ENCODE measurements at places on chromosomes 3 and 15. TPM values are rescaled to one million over a fixed set of nuclear protein-coding genes. Genes with fewer than 3 reads are reported as not detected.

Gene IL12A
- total RNA-seq, result 3.0 TPM

Gene PLAAT1
- 3.9 TPM for total RNA-seq

- no peaks in the 10 kb centered on the region for H3K27me3 ChIP-seq
- H3K27ac ChIP-seq, result no peak overlapping the region
- H3K36me3 ChIP-seq, result no peaks in the 10 kb centered on the region
- H3K4me3 ChIP-seq, result no peak overlapping the region
- DNase-seq, result no peak
Observed at GRCh38 chr3:178139116-178139515, 397.1 kb upstream of the KCNMB2 start.

GRCh38 chr15:80835336-80835735, 56.2 kb downstream of the CEMIP start:
- H3K36me3 ChIP-seq, result no peaks in the 10 kb centered on the region
- no peak overlapping the region for H3K27ac ChIP-seq
- H3K27me3 ChIP-seq, result no peaks in the 10 kb centered on the region
- no peak overlapping the region for H3K4me3 ChIP-seq
- DNase-seq, result no peak

Gene ALS2CL
- total RNA-seq, result 8.5 TPM

GRCh38 chr15:85584872-85585271, 204.5 kb downstream of the AKAP13 start:
- H3K4me1 ChIP-seq, result peaks cover 23% of the 10 kb centered on the region
- peaks cover 10% of the 10 kb centered on the region for H3K36me3 ChIP-seq
- no peaks in the 10 kb centered on the region for H3K27me3 ChIP-seq
- no peak for DNase-seq
- no peak overlapping the region for H3K27ac ChIP-seq

All from astrocyte (in vitro differentiated cells and primary cell).